ENCODE measurements at places on chromosomes 7 and 10.

GRCh38 chr7:54864663-54865062, 105.7 kb upstream of the SEC61G start:
- DNase-seq = no peak

- DNase-seq = no peak
Observed at GRCh38 chr10:70337201-70337651, 45.2 kb downstream of the LRRC20 start.

DNA sequence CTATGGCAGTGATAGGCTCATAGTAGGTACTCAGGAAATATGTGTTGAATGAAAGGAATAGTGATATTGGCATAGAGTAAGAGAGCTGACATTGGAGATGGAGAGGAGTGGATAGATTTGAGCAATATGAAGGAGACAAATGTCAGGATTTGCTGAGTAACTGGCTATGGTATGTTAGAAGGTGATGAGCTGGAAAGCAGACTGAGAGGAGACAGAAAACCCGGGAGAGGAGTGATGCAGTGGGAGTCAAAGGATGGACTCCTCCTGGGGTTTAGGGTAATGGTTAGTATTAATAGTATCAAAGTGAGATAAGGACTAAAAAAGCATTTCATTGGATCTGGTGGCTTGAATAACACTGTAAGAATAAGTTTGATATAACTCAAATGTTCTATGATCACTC, 64.8 kb downstream of the CD36 start:
- no peak for DNase-seq

GRCh38 chr10:88127269-88127668, 263.8 kb downstream of the PTEN start:
- no peak for DNase-seq

All from activated T-cell treated with anti-CD3 and anti-CD28 coated beads, Interleukin-2, amount 50 U/mL, for 24 hours (primary cell).